ENCODE measurements at places on chromosomes 11 and 22.

DNA sequence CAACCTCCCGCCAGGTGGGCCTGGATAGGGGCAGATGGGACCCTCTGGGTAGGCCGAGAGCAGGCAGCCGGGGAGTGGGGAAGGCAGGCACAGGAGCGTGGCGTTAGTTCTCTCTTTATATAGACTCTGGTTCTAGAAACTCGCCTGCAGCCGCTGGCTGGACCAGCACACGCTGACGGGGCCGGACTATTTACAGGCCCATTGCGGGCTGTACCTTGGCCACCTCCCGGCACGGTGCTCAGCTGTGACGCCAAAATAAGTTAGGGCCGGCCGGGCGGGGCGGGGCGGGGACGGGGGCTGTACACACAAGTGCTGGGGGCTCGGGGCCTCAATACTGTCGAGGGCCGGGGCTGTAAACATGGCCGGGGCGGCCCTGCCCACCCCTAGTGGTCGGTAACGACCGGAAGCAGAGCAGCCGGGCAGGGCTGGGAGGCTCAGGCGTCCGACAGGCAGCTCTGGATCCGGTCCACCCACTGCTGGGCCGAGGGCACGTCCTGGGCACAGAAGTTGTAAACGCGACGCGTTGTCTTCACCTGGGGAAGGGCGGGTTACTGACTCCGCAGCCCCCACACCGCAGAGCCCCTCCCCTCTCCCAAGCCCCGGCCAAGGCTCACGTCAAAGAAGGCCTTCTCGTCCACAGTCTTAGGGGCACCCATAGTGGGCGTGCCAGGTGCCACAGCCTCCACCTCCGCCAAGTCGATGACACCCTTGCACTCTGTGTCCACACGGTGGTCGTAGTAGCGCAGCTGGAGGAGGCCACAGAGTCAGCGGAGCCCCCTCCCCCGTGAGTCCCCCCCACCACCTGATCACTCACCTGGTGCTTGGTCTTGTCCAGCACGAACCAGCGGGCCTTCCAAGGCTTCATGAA, 27.9 kb downstream of the SBF1 start:
- no peak for DNase-seq

- DNase-seq = no peak
Measured at GRCh38 chr11:109197656-109198055, 224.3 kb upstream of the C11orf87 start.

DNA sequence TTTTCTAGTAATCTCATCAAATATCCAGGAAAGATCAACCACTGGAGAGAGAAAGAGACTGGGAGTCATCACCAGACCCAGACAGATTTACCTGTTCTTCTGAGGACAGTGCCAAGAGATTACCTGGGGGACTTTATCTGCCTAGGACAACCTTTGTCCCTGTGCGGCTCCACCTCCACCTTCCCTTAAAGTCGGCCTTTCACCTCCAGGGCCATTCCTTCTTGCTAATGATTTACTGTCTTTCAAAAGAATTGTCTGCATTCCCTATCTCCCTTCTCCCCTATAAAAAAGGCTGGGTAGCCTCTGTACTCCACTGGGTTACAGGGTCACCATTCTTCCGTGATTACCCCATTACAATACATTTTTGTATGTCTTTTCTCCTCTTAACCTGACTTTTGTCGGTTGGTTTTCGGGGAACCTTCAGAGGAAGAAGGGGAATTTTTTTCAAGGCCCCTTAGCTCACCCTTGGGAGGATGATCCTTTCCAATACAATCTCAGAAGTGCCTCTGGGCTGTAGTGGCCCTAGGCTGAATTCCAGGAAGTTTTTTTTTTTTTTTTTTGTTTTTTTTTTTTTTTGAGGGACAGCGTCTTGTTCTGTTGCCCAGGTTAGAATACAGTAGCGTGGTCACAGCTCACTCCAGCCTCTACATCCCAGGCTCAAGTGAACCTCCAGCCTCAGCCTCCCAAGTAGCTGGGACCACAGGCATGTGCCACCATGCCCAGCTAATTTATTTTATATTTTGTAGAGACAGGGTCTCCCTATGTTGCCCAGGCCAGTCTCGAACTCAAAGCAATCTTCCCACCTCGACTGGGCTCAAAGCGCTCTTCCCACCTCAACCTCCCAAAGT, 1.5 kb upstream of the HMOX1 start:
- DNase-seq = no peak

DNA sequence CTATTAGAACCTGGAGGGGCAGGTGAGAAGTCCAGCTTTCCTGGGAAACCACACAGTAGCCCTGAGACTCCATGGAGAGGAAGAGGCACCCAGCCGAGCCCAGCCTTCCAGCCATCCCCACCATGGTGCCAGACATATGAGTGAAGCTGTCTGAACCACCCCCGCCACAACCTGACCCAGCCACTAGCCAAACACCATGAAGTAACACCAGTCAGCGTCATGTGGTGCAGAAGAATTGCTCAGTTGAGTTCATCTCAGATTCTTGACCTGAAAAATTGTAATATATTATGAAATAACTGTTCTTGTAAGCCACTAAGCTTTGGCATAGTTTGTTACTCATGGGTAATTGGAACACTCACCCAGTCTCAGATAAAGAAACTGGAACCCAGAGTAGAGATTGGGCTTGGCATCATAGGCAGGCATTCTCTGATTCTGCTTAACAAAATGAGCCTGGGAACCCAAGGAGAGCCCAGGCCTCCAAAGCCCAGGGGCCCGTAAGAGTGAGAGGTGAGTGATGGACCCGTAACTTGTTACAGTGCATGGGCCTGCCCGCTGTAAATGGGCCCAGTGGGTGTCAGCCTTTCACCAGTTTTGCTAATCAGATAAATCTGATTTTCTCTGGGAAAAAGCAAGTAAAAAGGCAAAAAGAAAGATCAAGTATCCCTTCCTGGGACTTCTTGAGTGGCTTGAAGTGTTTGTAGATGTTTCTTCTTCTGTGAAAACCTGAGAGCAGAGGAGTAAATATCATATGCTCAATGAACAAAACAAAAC, 305.5 kb downstream of the DDX10 start:
- DNase-seq = no peak

GRCh38 chr11:126886636-126887035, 113.9 kb downstream of the KIRREL3 start:
- no peak for DNase-seq

DNA sequence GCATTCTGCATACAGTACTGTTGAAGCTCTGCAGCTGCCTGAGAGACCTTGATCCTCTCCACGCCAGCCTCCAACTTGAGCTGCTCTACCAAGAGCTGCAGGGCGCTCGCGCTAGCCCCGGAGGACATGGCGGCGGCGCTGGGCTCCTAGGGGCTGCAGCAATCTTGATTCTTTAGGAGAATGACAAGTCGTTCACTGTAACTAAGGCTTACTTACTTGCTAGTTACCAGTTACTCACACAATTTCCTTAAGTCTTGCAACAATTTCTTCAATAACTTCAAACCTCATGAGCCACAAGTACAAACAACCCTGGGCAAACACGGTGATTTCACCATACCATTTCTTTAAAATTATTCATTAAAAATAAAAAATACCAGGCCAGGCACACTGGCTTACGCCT, 21.9 kb downstream of the SBF2 start:
- no peak for DNase-seq

DNA sequence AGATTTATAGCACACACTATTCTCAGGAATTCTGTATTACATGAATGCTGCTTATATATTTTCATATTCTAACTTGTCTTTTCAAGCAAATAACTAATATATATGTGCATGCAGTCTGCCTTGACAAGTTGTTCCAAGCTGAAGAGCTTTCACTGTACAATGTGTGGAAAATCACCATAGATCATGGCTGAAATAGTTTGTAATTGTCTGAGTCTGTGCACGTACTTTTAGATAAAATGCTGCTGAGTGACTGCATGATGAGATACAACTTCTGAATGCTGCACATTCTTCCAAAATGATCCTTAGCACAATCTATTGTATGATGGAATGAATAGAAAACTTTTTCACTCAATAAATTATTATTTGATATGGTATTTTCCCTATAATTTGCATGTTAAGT, 58.9 kb downstream of the SLC5A12 start:
- DNase-seq = no peak

DNA sequence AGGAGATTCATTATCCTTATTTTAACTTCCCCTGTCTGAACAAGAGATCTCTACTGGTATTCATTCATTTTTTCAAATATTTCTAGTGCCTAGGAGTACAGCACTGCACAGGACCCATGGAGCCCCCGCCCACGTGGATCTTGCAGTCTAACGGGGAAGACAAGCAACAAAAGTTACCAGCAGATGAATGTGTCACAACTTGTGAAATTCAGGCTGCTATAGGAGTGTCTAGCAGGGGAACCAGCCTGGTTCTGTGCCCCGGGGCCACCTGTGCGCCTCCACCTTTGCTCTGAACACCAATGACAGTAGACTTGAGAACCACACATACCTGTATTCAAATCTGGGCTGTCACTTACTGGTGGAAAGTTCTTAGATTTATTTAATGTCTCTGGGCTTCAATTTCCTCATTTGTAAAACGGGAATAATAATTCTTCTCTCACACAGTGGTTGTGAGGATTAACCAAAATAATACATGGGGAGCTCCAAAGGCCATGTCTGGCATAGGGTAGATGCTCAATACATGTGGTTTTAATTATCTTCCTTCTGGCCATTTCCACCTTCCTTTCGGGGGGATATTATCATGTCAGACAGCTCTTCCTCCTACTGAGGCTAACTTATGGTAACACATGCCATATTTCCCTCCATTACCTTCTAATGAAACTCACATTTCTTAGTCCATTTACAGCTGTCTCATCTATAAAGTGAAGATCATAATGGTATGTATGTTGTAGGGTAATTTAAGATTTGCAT, 17.8 kb downstream of the POU2AF1 start:
- no peak for DNase-seq

DNA sequence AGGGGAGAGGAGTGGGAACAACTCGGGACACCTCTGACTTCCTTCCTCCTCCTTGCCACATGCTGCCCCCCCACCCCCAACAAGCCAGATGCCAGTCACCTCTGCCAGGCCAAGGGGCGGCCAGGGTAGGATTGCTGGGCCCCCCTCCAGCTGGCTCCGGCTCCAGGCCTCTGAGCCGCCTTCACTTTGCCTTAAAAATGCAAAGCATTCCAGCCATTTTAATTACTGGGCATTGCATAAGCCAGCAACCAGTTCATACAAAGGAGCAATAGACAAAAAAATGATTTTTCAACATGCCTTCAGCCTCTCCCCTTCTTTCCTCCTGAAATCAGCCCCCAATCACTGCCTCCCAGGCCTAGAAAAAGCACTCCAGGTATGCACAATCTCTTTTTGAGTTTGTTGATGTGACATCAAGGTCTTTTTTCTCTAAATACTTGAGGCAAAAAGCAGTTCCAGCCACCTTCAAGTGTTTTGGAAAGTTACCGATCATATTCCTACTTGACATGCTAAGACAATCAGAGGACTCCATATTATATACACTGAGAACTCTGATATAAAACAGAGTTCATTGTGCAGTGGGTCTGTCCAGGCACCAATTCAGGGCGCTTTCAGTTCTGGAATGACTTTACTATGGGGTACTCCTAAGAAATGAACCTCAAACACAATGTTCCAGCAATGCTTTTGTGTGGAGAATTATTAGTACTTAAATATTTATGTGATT, 12.4 kb upstream of the TIMP3 start:
- no peak for DNase-seq

- DNase-seq = no peak
Measured at GRCh38 chr22:36212901-36213300, 11.3 kb upstream of the APOL4 start.

- no peak for DNase-seq
Measured at GRCh38 chr22:23718371-23719165, 27.8 kb downstream of the RGL4 start.

- no peak for DNase-seq
Measured at GRCh38 chr22:27286711-27287110, 514.8 kb downstream of the MN1 start.

GRCh38 chr11:122267602-122268001, 151.6 kb upstream of the BLID start:
- DNase-seq = no peak

DNA sequence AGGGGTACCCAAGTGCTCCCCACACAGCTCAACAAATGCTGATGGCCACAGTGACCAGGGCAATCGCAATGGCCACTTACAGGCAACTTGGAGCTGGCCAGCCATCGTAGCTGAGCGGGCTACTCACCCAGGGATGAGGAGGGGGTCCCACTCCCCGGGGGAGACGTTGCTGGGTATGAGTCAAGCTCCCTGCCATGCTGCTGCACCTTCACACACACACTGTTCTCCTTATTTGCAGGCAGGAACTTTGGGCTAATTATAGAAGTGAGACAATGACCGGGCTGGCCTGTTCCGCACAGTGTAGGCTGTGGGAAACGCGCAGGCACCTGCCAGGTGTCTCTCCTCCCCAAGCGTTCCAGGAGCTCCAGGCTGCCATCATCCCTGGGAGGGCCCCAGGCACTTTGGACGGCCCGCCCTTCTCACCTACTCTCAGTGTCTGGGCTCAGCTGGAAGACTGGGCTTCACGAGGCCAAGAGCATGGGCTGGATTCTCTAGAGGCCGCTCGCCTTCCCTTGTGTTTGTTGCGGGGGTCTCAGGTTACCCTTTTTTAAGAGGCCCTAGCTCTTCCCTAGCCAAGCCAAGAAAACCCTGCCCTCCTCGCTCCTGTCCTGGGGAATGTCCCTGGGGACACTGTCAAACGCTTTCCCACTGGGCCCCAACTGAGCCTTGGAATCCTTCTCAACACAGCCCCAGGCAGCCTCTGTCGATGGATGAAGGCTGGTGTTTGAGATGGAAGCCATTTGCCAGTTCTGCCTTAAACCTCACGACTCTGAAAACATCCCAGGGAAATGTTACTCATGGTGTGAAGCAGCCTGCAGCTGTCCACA, 73.0 kb downstream of the RTL6 start:
- no peak for DNase-seq

GRCh38 chr11:95121698-95122097, 32.1 kb downstream of the ENDOD1 start:
- no peak for DNase-seq

- no peak for DNase-seq
Measured at GRCh38 chr22:30029512-30029911, 50.8 kb upstream of the HORMAD2 start.

DNA sequence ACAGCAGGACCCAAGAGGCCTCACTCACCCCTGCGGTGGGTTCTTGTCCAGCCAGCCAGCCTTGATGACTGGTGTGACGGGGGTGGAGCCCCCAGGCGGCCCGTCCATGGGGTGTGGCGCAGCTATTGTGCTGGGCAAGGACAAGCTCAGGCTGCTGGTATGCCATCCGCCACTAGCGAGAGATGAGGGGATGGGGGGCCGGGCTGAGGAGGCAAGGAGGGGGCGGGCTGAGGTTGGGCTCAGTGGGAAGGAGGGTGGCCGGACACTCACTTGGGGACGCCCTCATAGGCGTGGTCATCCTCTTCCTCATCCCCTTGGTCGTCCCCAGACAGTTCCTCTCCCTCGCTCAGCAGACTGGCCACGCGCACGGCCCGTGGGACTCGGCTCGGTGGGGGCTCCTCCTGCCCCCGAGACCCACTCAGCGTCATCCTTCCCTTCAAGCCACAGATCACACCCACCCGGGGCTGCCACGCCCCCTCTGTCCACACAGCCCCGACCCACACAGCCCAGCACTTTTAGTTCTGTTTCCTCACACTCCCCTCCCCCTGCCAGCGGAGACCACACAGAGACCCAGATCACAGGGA, 38.0 kb upstream of the PDE2A start:
- DNase-seq = no peak

All from stimulated activated CD4-positive, alpha-beta T cell treated with anti-CD3 and anti-CD28 coated beads, Interleukin-2, amount 100 ng/mL, for 24 hours (primary cell).